G401 (cell line): ENCODE measurements at places on chromosomes 12 and 14. TPM values are rescaled to one million over a fixed set of nuclear protein-coding genes. Genes with fewer than 3 reads are reported as not detected.

GRCh38 chr14:92613681-92614260, 100.2 kb downstream of the RIN3 start:
- DNase-seq = no peak

DNA sequence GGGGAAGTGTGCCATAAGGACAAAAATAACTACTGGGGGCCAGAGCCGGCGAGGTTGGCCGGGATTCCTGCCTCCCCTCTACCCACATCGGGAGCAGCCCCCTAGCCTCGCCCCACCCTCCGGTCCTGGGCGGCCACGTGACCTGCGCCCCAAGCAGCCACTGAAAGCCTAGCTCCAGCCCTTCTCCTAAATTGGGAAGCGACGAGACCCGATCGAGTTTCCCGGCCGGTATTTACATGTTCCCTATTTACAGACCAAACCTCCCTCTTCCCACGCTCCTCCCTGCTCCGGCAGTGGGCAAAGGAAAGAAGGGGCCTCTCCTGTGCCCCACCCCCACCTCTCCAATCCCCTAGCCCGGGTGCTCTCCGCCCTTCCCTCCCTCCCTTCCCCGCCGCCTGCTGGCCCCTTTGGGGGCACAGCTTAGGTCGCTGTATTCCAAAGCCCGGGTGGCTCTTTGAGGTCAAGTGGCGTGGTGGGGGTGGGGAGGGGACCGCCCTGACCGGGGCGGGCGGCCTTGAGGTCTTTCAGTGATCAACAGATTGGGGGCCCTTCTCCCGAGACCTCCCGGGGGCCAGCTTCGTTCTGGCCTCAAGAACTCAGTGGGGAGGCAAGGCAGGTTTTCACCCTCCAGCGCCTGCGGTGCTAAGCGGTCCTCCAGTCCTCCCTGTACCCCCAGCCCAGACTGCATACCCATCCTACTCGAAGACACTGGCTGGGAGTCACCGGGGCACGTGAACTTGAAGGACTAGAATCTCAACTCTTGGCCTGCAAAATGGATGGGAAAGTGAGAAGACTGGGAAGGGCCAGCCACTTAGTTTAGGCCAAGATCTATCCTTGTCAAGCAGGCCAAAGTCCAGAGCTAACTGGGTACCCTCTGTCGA, 6.3 kb upstream of the CTDSP2 start:
- no peak for DNase-seq

DNA sequence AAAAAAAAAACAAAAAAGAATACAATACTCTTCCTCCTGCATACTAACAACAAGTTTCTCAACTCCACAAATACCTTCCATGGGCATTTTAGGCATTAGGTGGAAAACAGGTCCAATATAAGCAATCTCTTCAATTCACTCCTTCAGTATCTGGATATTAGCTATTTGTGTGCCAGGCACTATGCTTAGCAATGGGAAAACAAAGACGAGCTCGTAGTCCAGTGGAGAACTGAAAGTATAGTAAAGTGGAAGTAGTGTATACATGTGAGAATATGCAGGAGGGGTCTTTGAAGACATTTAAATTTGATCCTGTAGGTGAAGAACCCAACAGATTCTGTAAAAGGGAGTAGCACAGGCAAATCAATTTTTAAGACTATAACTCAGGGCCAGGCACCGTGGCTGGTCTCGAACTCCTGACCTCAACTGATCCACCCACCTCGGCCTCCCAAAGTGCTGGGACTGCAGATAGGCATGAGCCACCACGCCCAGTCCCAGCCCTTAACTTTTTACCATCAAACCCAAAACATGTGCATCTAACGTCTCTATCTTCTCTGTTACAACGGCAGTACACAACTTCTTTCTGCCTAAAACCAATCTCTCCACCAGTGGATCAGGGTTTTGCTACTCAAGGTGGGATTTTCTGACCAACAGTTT, 10.6 kb downstream of the HECTD1 start:
- no peak for DNase-seq

- DNase-seq = no peak
Measured at GRCh38 chr14:82488473-82488872, 954.8 kb upstream of the SEL1L start.

DNA sequence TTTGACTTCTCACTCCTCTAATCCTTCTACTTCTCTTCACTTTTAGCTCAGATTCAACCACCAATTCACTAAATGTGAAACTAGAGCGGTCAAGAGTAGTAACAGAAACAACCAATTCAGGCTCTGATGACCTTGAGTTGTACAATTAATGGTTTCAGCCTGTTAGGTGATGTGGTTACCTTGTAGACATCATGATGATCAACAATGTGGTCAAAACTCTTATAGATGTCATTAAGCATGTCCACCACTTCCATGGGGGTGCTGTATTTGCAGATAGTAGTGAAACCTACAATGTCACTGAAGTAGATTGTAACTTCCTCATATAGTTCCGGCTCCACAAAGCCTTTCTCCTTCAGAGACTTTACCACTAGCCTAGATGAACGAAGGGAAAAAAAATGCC, 54.1 kb upstream of the PLBD1 start:
- no peak for DNase-seq

DNA sequence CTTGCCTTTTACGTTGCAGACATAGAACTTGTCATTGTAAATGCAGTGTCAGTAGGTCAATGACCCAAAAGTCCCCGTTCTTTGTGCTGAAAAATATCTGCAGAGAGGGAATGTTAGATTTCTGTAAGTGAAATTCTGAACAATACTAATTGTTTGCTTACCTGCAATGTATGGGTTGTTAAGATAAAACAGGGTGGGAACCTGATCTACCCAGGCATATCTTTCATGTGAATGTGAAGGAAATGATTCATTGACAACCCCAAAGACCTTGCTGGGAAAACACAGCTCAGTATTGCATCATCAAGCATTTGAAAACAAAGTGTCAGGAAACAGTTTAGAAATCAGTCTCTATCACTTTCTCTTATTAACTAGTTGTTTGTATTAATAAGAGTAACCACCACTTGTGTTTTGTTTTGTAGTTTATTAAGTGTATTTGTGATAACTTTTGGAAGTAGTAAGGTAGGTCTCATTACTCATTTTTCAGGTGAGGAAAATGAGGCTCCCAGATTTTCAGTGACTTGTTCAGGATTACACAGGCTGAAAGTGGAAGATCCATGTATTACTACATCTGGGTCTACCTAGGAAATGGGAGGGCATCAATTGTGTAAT, 57.9 kb upstream of the SLC38A2 start:
- no peak for DNase-seq

- no peak for DNase-seq
Measured at GRCh38 chr14:68210729-68211299, 391.2 kb downstream of the RAD51B start.

DNA sequence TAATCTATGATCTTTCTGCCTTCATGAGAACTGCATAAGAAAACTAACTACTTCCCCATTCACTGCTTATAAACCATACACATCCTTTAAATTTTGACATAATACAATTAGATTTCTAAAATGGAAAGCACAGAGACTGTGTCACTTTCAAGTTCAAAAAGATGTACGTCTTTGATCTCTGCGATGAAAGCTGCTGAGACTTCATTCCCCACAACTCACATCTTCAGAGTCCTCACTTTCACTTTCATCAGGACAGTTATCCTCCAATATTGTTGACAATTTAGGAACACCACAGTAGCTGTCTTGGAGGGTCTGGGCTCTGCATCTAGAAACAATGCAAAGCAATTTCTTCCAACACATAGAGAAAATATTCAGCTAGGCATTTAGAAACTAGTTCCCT, 47.9 kb upstream of the KCNC2 start:
- DNase-seq = no peak

DNA sequence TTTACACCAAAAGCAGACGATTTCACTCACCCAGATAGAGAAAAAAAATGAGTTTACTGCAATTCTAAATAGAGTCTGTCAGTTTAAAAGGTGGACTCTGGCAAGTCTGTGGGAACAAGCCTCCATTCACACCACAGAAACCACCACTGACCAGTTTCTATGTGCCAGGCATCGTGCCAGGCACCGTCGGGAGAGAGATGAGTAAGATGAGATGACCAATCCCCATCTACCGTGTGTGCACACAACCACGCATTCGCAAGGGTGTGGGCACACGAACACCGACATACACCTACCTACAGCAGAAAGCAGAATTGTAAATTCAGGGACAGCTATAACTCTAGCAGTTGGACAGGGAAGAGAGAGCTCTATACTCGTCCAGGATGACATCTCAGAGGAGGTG, 58.3 kb downstream of the PRIMA1 start:
- DNase-seq = no peak

GRCh38 chr12:113479216-113479589, 7.5 kb upstream of the LHX5 start:
- DNase-seq = no peak

- DNase-seq = peak; percentile 65
Measured at GRCh38 chr12:57772429-57773322, at the start of gene EEF1AKMT3. Gene EEF1AKMT3, plus strand, starts transcription at chr12:57772614. Its CDS starts 111 bp downstream, at chr12:57772725.

DNA sequence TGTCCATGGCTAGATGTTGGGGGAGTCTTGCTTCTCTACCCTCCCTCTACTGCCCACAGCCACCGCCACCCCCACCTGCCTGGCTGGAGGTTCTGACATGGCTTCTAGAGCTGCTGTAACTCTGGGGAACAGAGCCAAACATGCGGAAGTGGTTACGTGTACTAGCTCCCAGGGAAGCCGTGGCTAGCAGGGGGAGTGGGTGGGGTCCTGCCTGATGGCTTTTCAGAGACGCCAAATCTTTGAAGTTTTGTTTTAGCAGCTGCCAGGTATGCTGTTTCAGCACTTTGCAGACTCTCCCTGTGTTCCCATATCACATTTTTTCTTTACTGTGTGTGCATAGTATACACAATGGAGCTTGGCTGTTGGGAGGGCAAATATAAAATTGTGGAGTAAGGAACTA, 150.3 kb downstream of the TGFB3 start:
- no peak for DNase-seq

GRCh38 chr12:3717283-3717898, 35.5 kb downstream of the CRACR2A start:
- DNase-seq = no peak

GRCh38 chr12:25866586-25867378, 91.7 kb upstream of the RASSF8 start:
- DNase-seq = no peak

DNA sequence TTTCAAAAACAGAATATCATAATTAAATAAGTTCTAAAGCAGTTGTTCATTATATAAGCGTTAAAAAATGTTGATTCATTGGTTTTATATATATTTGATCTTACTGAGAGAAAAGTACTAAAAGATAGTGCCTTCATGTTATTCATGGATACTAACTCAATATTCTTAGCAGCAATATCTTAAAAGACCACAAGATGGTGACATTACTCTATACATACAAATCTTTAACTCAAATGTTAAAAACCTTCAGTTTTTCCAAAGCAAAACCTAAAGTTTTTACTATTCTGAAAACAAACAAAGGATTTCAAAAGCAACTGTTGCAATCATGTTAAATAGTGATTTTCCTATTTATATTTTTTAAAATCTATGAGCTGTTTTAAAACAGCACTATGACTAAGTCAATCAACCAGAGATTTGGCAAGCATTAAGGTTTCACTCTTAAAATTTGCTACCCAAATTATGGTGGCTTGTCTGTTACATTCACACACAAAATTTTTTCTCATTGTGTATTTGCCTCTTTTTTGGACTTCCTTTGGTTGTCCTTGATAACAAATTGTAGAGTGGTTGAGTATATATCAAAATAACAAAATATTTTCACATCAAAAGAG, 50.1 kb upstream of the RERGL start:
- DNase-seq = peak; percentile 8

GRCh38 chr12:3757261-3757660, 4.4 kb upstream of the CRACR2A start:
- DNase-seq = no peak

GRCh38 chr12:1273051-1273450, 282.0 kb downstream of the ERC1 start:
- no peak for DNase-seq

- DNase-seq = no peak
Measured at GRCh38 chr14:62322216-62322615, 560.0 kb downstream of the SNAPC1 start.

- no peak for DNase-seq
Measured at GRCh38 chr12:47832263-47832933, 12.7 kb upstream of the HDAC7 start.

GRCh38 chr12:24997970-24998582, 49.2 kb upstream of the BCAT1 start:
- DNase-seq = no peak

- no peak for DNase-seq
Measured at GRCh38 chr12:120799243-120800045, 73.8 kb downstream of the ACADS start.

- DNase-seq = peak; percentile 58
Measured at GRCh38 chr14:37172024-37172869, at the start of gene SLC25A21. Gene SLC25A21, minus strand, starts transcription at chr14:37172606.

DNA sequence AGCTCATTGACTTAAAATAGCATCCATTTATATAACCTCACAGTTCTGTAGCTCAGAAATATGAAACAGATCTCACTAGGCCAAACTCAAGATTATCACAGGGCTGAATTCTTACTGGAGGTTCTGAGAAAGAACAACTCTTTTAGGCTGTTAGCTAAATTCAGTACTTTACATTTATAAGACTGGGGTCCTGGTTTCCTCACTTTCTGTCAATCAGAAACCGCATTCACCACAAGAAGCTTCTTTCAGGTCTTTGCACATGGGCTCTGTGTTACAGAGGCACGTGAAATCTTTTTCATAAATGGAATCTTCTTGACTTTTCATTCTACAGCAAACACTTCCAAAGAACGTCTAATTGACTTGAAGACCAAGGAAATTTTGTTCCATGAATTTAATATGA, 876.3 kb upstream of the FOXG1 start:
- no peak for DNase-seq

- DNase-seq = no peak
Measured at GRCh38 chr14:65079201-65079600, 23.1 kb downstream of the MAX start.

DNA sequence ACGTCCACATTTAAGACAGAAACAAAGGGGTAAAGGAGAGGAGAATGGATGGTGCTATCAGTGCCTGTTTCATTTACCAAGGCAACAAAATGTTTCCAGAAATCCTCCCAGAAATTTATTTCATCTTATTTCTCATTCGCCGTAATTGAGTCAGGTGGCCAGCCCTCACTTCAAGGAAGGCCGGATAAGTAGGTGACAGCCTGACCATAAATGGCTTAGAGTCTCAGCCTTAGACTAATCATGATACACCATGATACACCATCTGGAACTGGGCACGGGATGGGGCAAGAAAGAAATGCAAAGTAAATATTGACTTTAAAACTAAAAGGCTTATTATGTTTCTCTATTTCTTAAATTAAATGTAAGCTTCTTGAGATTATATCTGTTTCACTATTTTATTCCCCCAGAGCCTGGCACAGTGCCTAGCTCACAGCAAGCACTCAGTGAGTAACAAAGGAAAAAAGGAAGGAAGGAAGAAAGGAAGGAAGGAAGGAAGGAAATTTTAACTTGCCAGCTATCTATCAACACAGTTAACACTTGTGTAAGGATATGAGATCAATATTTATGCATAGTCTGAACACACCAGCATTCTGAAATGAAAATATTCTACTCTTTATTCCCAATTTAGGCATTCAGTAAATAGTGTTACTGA, 106.1 kb upstream of the FSCB start:
- no peak for DNase-seq

GRCh38 chr12:85714425-85714824, 121.8 kb downstream of the RASSF9 start:
- no peak for DNase-seq

The GLI1 gene
- total RNA-seq = 4.7 and 6.4 TPM in 2 replicates

The CAPZA3 gene
- not detected in 2 replicates for total RNA-seq

The CD4 gene
- total RNA-seq = 0.34 and 1.3 TPM in 2 replicates

The GALNT9 gene
- 0.10 TPM in 1 of 2 replicates, not detected in the other for total RNA-seq

The B3GNT4 gene
- 0.06 and 2.5 TPM in 2 replicates for total RNA-seq

The SLC25A47 gene
- 0.06 TPM in 1 of 2 replicates, not detected in the other for total RNA-seq

The CCDC38 gene
- total RNA-seq = not detected in 2 replicates

The BIN2 gene
- not detected in 2 replicates for total RNA-seq

The UBR7 gene
- 31.4 and 35.6 TPM in 2 replicates for total RNA-seq

The DPF3 gene
- total RNA-seq = not detected in 2 replicates

The ZFYVE26 gene
- total RNA-seq = 58.9 and 93.4 TPM in 2 replicates

The CD27 gene
- not detected in 2 replicates for total RNA-seq
